ENCODE measurements at places on chromosomes 5 and 9. TPM values are rescaled to one million over a fixed set of nuclear protein-coding genes. Genes with fewer than 3 reads are reported as not detected.

- DNase-seq = no peak
Observed at GRCh38 chr9:93141771-93142483, 7.9 kb upstream of the NINJ1 start.

DNA sequence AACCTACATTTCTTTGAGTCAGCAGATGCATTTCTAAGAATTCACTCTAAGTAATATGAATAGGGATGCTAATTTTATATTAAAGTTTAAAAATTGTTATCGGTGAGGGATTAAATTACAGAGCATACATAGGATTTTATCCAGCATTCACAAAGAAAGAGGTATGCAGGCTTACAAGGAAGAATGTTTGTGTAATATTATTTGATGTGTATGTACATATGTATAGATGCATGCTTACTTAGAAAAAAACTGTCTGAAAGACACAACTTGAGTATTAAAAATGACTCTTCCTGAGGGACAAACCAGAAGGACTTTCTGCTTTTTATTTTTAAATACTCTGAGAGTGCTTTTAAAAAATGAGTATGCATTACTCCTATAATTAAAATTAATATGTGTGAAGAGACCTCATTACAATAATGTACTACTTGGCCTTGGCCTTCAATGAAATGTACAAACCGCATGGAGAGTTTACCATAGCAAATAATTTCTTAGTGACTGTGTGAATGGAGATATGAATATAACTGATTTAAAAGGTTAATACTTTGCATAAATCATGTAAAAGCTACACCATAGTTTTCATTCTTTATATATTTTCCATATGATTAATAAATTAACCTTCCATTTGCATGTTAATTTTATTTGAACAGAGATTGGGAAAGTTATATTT lies 77.0 kb downstream of the GDA start:
- no peak for DNase-seq

DNA sequence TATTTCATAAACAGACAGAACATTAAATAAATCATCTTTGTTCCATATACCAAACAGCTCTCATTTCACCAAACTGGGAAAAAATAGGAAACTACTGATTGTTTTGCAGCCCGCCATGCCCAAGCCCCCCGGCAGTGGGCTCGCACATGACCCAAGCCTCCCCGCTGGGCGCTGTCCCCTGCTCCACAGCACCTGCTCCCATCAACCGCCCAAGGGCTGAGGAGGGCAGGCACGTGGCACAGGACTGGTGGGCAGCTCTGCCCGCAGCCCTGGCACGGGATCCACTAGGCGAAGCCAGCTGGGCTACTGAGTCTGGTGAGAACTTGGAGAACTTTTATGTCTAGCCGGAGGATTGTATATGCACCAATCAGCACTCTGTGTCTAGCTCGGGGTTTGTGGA lies 554.8 kb upstream of the CCNG1 start:
- no peak for DNase-seq

- DNase-seq = no peak
Observed at GRCh38 chr5:2566284-2566683, 185.2 kb downstream of the IRX2 start.

GRCh38 chr5:1527533-1528205 lies 3.9 kb upstream of the LPCAT1 start:
- DNase-seq = peak; percentile 33

DNA sequence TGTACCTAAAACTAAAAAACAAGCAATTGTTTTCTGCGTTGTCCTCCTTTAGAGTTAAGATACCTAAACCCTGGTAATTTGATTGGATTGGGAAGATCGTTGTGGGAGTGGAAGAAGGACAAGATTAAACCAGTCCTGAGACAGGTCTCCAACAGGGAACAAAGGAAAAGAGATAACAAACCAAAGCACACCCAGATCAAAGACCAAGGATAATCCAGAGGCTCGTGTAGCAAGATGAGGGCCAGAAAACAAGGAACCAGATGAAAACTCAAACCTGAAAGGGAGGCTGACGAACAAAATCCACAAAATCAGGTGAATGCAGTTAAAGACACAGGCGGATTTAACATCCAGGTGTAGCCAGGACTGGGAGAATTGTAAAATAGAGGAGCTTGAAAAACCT lies 618.1 kb downstream of the SLCO4C1 start:
- DNase-seq = no peak

DNA sequence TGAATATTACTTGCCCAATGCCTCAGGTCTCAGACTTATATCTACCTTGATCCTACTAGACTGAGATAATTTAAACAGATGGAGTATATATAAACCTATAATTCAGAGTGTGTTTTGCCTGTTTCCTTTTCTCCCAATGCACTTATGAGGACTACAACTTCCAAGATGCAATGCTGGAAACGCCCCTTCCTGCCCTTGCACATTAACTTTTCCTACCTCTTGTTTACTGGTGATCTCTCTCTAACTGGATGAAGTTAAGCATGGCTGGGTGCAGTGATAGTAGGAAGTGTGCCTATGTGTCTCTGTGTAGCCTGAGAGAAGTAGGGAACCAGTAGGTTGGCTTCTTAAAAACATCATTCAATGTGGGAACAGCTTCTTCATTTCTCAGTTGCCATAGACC lies 115.2 kb downstream of the SVEP1 start:
- DNase-seq = no peak

- no peak for DNase-seq
Observed at GRCh38 chr9:72188232-72188631, 39.0 kb downstream of the GDA start.

GRCh38 chr5:68369023-68369359 lies 153.4 kb downstream of the PIK3R1 start:
- DNase-seq = no peak

- DNase-seq = no peak
Observed at GRCh38 chr9:125271081-125271480, 9.5 kb downstream of the GAPVD1 start.

DNA sequence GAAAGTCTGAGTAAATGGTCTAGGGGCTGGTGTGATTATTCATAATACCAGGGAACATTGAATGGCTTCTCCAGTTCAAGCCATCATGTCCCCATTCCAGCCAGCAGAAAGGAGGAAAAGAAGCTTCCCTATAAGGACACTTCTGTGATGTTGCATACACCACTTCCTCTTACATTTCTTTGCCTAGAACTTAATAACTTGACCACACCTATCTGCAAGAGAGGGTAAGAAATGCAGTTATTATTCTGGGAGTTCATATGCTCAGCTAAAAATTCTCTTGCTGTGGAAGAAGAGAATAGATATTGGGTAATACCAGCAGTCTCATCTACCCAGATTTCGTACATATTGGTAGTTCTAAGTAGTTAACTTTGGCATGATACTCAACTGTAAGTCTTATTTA lies 166.1 kb downstream of the SLC28A3 start:
- no peak for DNase-seq

DNA sequence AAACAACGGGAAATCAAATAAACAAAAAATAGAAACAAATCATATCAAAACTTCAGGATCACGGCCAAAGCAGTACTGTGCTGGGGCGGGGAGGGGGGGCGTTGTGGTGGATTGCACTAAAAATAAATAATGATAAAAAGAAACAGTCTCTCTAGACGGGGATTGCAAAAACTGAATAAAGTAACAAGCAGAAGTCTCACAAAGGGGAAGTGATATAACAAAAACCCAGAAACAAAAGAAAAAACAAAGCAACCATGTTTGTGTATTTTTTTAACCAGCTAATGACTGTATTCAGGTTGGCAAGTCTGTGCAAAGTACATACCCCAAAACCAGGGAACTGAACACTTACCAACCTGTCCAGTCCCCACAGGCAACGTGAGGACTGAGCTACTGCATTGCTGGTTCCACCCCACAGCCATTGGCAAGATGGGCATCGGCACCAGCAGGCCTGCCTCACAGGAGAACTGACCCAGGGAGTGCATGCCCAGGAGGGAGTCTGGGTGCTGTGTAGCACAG lies 24.1 kb downstream of the BICD2 start:
- peak; percentile 57 for DNase-seq

DNA sequence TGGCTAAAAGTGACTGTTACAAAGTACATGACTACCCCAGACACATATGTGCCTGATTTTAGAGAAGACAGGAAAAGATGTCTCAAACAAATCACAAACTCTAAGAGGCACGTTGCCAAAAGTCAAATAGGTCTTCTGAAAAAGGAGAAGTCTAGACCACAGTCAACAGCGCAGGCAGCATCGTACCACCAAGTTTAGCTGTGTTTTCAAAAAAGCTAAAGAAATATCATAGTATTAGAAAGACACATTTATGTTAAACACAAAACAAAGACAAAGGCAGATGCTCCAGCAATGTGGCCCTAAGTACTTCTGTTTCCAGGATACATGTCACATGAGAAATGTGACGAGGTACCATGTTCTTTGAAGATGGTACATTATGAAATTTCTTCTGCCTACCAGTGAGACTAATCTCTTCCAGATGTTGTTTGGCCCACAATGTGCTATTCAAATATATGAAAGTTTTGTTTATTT lies 43.5 kb downstream of the LPAR1 start:
- DNase-seq = no peak

GRCh38 chr9:108543251-108543778 lies 312.5 kb downstream of the ACTL7B start:
- no peak for DNase-seq

GRCh38 chr5:176454724-176455394 lies 6.7 kb downstream of the FAF2 start:
- no peak for DNase-seq

DNA sequence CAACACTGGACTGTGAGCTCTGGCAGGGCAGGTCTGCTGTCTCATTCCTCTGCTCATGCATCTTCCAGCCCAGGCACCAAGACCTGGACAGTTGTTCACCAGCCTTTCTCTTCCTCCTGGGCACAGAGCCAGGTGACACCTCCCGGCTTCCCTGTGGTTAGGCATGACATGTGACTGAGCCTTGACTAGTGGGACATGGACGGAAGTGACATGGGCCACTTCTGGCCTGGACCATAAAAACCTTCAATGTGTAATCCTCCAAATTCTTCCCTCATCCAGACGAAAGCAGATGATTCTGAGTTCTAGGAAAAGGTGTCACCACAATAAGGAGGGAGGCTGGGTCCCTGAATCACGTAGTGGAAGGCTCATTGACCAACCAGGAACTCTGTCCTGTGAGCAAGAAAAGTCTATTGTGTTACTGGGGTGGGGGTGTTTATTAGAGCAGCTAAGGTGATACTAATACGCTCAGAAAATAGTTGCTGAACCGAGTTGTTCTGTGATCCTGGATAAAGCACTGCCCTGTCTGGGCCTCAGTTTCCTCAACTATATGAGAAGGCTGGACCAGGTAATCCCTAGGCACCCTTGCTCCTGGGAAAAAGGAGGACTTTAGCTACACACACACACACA lies 26.6 kb upstream of the CRB2 start:
- no peak for DNase-seq

- DNase-seq = no peak
Observed at GRCh38 chr5:64971513-64971912, 202.8 kb downstream of the CWC27 start.

DNA sequence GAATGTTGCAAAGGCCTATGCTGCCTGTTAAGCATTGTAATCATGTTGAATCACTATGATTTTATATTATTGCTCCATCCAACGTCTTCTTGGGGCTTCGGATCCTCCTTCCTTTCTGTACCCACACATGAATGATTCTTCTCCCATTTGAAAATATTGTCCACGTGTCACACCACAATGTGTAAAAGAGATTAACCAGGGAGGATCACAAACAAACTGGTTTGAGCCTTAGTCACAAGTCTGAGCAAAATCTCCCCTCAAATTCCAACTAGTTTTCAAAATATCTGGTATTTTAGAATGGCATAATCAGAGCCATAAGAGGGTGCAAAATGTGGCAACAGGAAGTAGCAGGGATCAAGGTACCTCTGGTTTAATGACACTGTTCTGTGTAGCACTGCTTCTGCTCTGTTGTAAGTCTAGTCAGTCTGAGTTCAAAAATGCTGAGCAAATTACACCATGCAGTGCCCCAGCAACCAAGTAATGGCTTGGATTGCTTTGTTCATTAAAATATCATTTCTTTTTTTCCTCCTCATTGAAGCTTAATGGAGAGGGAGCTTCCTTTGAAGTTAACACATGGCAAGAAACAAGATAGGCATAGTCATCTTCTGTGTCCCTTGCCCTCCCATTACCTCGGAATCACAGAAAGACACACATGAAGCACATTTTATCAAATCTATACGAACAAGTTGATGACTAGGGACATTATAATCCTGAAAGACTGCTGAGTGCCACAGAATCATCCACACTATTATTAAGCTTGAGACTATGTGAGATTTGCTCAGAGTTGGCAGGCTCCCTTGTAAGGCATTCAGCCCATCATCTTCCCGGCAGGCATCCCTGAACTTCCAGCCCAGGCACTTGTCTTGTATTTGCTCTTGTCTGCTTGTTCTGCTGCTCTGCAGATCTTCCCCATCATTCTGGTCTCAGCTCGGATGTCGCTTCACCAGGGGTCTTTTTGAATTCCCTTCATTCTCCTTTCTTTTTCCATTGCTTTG lies 102.0 kb upstream of the PRLR start:
- no peak for DNase-seq

- DNase-seq = no peak
Observed at GRCh38 chr5:141843156-141843927, 34.9 kb downstream of the PCDH1 start.

- no peak for DNase-seq
Observed at GRCh38 chr9:79143211-79143610, 428.6 kb upstream of the TLE4 start.

DNA sequence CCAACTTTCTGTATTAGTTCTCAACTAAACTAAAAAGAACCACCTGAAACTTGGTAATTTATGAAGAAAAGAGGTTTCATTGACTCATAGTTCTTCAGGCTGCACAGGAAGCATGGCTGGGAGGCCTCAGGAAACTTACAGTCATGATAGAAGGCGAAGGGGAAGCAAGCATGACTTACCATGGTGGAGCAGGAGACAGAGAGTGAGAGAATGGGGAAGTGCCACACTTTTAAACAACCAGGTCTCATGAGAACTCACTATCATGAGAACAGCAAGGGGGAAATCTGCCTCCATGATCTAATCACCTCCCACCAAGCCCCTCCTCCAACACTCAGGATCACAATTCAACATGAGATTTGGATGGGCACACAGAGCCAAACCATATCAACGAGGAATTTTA lies 123.5 kb downstream of the DEPDC1B start:
- no peak for DNase-seq

The BOD1 gene
- total RNA-seq = 46.5 TPM

The WASHC1 gene
- total RNA-seq = 13.3 TPM

The SPINK13 gene
- not detected for total RNA-seq

The ACTBL2 gene
- total RNA-seq = not detected

The FBP1 gene
- 13.6 TPM for total RNA-seq

The TMEM171 gene
- 1.0 TPM for total RNA-seq

The IER5L gene
- 39.3 TPM for total RNA-seq

The SCGB3A2 gene
- total RNA-seq = 1.0 TPM

The CTXN3 gene
- total RNA-seq = not detected

The PLAC8L1 gene
- not detected for total RNA-seq

Data from sciatic nerve (tissue), 2 donors.